ENCODE measurements at places on chromosomes 16 and 17.

- DNase-seq = no peak
These were observed 6.2 kb upstream of the C1QTNF1 start for GRCh38 chr17:79017546-79018369.

- DNase-seq = no peak
These were observed 996 bp upstream of the CPNE2 start for GRCh38 chr16:57091200-57091974.

DNA sequence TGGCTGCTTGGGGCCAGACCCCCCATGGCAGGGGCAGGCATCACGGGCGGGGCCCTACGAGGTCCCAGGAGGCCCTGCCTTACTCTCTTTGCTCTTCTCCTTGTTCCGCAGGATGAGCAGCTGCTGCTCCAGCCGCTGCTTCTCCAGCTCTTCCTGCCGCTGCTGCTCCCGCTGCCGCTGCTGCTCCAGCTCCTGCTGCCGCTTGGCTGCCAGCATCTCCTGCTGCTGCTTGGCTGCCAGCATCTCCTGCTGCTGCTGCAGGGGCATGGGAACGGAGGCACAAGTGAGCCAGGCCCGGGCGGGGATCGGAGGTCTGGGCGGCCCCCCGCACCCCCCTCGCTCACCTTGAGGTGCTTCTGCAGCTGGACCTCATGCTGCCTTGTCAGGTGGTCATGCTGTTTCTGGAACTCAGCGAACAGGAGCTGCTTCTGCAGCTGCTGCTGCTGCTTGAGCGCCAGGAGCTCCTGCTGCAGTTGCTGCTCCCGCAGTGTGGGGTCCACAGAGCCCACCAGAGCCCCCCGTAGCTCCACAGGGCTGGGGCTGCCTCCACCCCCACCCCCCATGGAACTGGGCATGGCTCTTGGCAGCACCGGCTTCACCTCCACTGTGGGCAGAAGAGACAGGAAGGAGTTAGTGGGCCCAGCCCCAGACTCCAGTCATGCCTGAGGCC is 22.8 kb downstream of the G6PC3 start:
- DNase-seq = no peak

- DNase-seq = no peak
These were observed 671 bp upstream of the FADS6 start for GRCh38 chr17:74893936-74894671.

- DNase-seq = no peak
These were observed 515 bp upstream of the GOSR2 start for GRCh38 chr17:46922487-46922803.

GRCh38 chr16:28131181-28131580 is 67.7 kb upstream of the GSG1L start:
- DNase-seq = no peak

DNA sequence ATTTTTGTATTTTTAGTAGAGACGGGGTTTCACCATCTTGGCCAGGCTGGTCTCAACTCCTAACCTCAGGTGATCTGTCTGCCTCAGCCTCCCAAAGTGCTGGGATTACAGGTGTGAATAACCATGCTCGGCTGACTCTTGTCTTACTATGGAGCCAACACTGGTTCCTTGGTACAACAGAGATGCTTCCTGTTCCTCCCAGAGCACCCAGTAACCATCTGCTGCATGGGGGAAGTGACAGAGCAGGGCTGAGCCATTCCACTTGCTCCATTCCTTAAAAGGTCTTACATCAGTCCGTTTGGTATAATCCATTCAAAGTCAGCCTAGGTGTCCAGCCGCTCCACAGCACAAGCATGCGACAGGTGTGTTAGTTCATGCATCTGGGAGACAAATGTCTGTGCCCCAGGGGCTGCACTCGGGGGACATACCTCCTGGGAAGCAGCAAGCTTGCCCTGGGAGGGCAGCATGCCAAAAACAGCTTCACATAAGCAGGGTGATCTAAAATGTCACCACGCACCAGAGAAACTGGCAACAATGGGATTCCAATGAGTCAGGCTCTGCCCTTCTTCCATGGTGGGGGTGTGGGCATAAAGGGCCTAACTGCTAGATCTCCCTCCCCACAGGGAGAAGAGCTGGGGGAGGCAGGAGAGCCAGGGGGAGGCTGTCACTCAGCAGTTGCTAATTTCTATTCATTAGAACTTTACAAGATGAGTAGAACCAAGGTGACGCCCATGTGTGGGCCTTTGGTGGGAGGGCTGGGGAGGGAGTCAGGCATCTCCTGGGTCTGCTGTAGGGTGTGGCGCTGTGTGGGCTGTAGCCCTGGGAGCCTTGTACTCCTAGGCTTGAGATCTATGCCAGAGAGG is 35.5 kb downstream of the PIPOX start:
- DNase-seq = no peak

GRCh38 chr16:14494396-14494966 is 135.6 kb downstream of the PARN start:
- no peak for DNase-seq

DNA sequence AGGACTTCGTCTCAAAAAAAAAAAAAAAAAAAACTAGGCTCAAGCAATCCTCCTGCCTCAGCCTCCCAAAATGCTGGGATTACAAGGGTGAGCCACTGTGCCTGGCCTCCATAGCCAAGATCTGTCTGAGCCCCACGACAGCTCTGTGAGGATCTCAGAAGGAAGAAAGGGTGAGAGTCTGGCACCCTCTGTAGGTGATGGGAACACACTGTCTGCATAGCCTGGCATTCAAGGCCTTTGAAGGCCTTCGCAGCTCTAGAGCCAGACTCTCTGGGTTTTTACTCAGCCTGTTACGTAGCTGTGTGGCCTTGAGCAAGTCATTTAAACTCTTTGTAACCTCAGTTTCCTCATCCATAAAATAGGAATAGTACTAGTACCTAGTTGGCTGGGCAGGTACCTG is 6.3 kb upstream of the XPO6 start:
- DNase-seq = no peak

Data from NCI-H2107 (cell line).